ENCODE measurements at places on chromosomes 7 and 10.

GRCh38 chr10:49325916-49326783, 27.2 kb downstream of the C10orf71 start:
- no peak for DNase-seq

DNA sequence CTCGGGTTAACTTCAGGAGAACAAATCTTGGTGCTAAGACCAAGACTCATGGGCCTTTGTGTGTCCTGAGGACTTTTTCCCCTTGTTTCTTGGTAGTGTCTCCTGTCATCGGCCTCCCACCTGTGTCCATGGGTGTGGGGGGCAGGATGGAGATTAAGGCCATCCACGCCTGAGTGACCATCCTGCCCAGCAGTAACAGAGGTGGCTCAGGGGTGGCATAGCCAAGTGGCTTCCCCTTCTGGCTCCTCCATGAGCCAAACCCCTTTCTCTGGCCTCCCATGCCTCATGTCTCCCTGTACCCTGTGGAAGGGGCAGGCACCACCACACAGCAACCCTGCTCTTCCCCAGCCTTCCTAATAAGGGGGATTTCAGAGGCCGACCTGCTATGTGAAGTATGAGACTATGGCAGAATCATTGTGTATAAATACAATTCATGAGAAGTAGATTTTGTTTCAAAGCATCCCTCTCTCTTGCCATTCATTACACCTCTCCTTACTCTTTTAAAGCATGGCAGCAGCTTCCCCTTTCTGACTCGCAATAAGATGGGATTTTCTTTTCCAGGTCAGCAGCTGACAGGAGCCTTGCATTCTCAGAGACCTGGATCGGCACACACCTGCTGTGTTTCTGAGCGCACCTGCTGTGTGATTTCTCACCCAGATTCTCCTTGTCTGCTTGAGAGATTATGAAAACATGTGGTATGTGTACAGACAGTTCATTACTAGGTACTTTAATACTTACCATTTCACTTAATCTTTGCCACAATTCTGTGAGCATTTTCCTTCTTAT, 102.5 kb downstream of the XPNPEP1 start:
- DNase-seq = no peak

DNA sequence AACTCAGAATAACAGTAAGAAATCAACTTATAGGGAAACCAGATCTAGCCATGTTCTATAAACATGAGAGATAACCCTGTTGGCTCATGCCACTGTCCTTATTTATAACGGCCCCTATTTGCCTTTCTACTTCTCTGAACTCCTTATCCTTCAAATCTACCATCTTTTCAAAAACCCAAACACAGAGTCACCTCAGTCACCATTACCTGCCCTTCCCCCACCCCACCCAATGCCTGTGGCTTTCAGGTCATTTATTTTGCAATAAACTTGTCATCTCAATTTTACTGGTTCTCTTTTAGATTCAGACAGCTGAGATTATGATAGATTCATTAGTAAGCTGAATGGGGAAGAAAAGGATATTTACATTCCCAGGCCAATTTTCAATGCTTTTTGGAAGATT, 53.6 kb downstream of the KMT2C start:
- peak; percentile 5 for DNase-seq

DNA sequence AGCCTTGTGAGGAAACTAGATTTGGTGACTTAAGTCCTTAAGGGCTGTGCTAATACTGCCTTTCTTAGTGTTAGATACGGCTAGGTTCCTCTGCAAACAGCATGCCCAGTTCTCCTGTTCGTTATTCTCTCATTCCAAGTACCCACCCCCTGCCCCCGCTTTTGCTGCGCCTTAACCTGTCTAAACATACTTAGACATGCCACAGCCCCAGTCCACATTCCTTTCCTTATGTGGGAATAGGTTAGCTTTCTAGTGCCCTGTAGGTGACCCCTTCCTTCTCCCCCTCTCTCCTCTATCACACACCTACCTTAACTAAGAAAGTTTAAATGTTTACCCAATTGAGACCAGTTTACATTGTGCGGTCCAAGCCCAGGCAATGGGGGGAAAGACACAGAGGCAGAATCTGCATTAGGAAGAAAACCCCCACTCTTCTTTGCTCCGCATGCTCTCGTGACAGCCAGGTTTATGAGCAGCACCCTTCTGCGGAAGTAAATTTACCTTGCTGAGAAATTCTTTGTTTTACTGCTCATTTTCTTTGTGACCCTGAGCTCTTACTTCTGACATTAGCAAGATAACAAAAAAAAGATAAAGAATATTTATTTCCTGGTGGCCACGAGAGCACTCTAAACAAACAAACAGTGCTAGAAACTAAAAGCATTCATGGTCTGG, 48.8 kb downstream of the VIM start:
- DNase-seq = no peak

- DNase-seq = no peak
Measured at GRCh38 chr7:45695249-45695995, 121.3 kb downstream of the ADCY1 start.
